ENCODE measurements at places on chromosomes 3 and 15.

GRCh38 chr3:63652066-63652725 lies at the start of gene SNTN:
Gene SNTN, plus strand, starts transcription at chr3:63652675. Its CDS starts 13 bp downstream, at chr3:63652688.
- DNase-seq = no peak

GRCh38 chr3:22159004-22159695 lies 408.1 kb upstream of the ZNF385D start:
- DNase-seq = no peak

DNA sequence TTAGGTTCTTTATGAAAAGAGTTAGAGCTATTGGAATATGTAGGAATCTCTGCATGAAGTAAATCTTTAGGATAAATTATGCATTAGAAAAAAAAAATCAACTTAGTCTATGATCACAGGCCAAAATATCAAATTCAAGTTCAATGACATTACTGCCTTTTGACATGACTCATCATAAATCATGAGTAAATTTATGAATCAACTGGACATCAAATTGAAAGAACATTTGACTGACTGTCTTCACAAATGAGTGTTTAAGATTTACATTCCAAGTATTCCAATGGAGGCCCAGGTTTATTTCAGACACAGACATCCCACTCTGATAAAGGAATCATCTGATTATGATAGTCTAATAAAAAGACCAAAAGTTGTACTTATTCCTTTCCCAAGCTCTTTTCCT lies 192.8 kb upstream of the TTC14 start:
- no peak for DNase-seq

GRCh38 chr3:108017587-108017986 lies 73.2 kb downstream of the CD47 start:
- no peak for DNase-seq

DNA sequence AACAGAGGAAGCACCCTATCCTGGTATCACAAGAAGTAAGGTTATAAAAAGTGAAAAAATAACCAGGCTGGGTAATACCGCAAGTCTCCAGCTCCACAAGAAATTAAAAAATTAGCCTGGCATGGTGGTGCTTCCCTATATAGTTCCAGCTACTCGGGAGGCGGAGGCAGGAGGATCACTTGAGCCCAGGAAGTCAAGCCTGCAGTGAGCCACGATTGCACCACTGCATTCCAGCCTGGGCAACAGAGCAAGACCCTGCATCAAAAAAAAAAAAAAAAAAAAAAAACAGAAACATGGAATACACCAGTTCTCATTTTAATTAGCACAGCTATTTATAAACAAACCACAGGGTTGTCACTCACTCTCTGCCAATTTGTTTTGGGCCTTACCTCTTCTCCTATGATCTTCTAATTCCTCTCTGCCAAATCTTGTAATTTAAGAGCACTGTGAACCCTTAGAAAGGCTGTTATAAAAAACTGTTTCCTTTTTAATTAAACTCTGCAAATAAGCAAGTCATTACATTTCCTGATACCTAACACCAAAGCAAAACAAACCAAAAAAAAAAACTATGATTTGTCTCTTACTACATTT lies 22.6 kb downstream of the DCUN1D1 start:
- DNase-seq = no peak

DNA sequence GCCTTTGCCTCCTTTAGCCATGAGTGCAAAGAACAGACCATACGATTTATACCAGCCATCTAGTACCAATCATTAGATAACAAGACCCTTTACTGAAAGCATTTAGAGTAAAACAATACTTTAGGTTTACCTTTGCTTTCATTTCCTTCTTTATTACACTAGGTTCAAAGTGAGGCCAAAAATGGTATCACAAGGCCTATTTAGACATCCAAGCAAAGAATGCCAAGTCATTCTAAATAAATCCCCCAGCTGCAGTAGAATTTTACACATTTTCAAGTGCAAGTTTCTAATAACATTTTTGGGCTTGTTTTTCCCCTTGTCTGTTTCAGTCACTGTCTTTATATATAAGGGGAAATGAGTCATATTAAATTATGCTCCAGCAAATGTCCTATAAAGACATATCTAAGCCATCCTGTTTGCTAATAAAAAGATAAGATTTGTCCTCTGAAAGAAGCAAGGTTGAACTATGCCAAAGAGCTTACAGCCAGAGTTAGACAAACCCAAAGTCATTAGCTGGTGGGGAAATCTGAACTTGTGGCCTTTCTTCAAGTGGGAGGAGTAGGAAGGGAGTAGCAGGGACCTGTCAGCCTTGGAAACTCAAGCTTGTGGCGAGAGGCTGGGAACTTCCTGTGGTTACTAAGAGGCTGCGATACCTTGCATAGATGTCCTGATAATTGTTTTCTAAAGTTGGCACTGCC lies 232.7 kb downstream of the MECOM start:
- no peak for DNase-seq

GRCh38 chr3:15277861-15278500 lies 54.4 kb downstream of the SH3BP5 start:
- no peak for DNase-seq

Data from NCI-H2171 treated with DMSO at 0.1 percent for 48 hours (cell line).